ENCODE measurements at places on chromosomes 3 and 15. TPM values are rescaled to one million over a fixed set of nuclear protein-coding genes. Genes with fewer than 3 reads are reported as not detected.

The SCAANT1 gene
- polyA plus RNA-seq: not detected

The DPPA4 gene
- polyA plus RNA-seq: not detected

The RPL32 gene
- 973 TPM for polyA plus RNA-seq

The CD96 gene
- not detected for polyA plus RNA-seq

The ERC2 gene
- 24.8 TPM for polyA plus RNA-seq

The GRK7 gene
- not detected for polyA plus RNA-seq

The ZNF80 gene
- polyA plus RNA-seq: 0.31 TPM

The PLA2G4D gene
- polyA plus RNA-seq: 0.35 TPM

The ARL6IP5 gene
- polyA plus RNA-seq: 241 TPM

The BOC gene
- 3.7 TPM for polyA plus RNA-seq

The FOXL2NB gene
- polyA plus RNA-seq: not detected

The TICRR gene
- polyA plus RNA-seq: not detected

The SLC24A5 gene
- 0.47 TPM for polyA plus RNA-seq

The TRAK1 gene
- 36.7 TPM for polyA plus RNA-seq

The NANOGP8 gene
- polyA plus RNA-seq: not detected

The RASL12 gene
- not detected for polyA plus RNA-seq

The CYP8B1 gene
- polyA plus RNA-seq: not detected

The SKOR1 gene
- polyA plus RNA-seq: 26.2 TPM

The TRPM1 gene
- 0.39 TPM for polyA plus RNA-seq

The ITIH1 gene
- polyA plus RNA-seq: not detected

The ACAN gene
- not detected for polyA plus RNA-seq

The SEMA5B gene
- 0.42 TPM for polyA plus RNA-seq

The FAM81A gene
- polyA plus RNA-seq: 9.7 TPM

The GOLGA8N gene
- 0.59 TPM for polyA plus RNA-seq

The TRPC1 gene
- 30.1 TPM for polyA plus RNA-seq

The SSUH2 gene
- not detected for polyA plus RNA-seq

The SLC25A36 gene
- 41.1 TPM for polyA plus RNA-seq

The TM4SF1 gene
- polyA plus RNA-seq: 4.7 TPM

The EFCAB12 gene
- not detected for polyA plus RNA-seq

The CFAP100 gene
- polyA plus RNA-seq: not detected

The ACKR4 gene
- not detected for polyA plus RNA-seq

The IQCB1 gene
- polyA plus RNA-seq: 19.2 TPM

The ITIH4 gene
- polyA plus RNA-seq: 0.39 TPM

The CHRD gene
- 0.69 TPM for polyA plus RNA-seq

The UPK1B gene
- not detected for polyA plus RNA-seq

The GHSR gene
- not detected for polyA plus RNA-seq

The ZNF501 gene
- polyA plus RNA-seq: 0.20 TPM

The RNF7 gene
- 206 TPM for polyA plus RNA-seq

The CRTC3 gene
- 2.7 TPM for polyA plus RNA-seq

The POLQ gene
- polyA plus RNA-seq: 0.07 TPM

The ROPN1B gene
- 3.9 TPM for polyA plus RNA-seq

The CLPX gene
- 22.3 TPM for polyA plus RNA-seq

The SPINT1 gene
- not detected for polyA plus RNA-seq

The MKRN2OS gene
- 4.0 TPM for polyA plus RNA-seq

The SLC15A2 gene
- polyA plus RNA-seq: 4.4 TPM

The GOLGA6D gene
- polyA plus RNA-seq: not detected

The PRTG gene
- polyA plus RNA-seq: 1.7 TPM

The KLF15 gene
- polyA plus RNA-seq: 0.94 TPM

The LMAN1L gene
- not detected for polyA plus RNA-seq

The SLC51B gene
- polyA plus RNA-seq: not detected

Measured in Purkinje cell (primary cell).